ENCODE measurements at places on chromosomes 7 and 10. TPM values are rescaled to one million over a fixed set of nuclear protein-coding genes. Genes with fewer than 3 reads are reported as not detected.

The MYPN gene
- not detected for total RNA-seq

The SLC29A3 gene
- 2.5 TPM for total RNA-seq

The MYO1G gene
- total RNA-seq = not detected

The CFAP70 gene
- total RNA-seq = 0.23 TPM

The TMEM254 gene
- total RNA-seq = 11.6 TPM

The ERLIN1 gene
- 33.7 TPM for total RNA-seq

The PLCE1 gene
- total RNA-seq = 6.0 TPM

The UNC5B gene
- total RNA-seq = 35.2 TPM
